B cell (primary cell): ENCODE measurements at places on chromosomes 3 and 15.

- no peak overlapping the region for H3K4me3 ChIP-seq
- H3K27ac ChIP-seq = no peak overlapping the region
- H3K27me3 ChIP-seq = peaks cover 47% of the 10 kb centered on the region
- DNase-seq = peak; percentile 62
These were observed 534 bp downstream of the FRMD5 start for GRCh38 chr15:44194323-44195150.

DNA sequence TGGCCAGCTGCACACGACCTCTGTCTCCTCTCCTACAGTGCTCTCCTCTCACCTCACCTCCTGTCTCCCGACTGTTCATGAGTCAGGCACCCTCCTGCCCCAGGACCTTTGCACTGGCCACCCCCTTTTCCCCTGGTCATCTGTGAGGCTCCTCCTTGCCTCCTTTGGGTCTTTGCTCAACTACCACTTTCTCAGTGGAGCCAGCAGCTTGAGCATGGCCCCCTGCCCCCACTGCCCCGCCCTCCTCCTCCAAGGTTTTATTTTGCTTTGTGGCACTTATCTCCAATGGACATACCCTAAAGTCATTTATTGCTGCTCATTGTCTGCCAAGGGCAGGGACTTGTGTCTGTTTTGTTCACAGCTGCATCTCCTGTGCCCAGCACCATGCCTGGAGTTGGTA lies 64.3 kb downstream of the MGLL start:
- H3K4me3 ChIP-seq = no peak overlapping the region
- H3K27ac ChIP-seq = no peak overlapping the region
- no peaks in the 10 kb centered on the region for H3K36me3 ChIP-seq
- H3K27me3 ChIP-seq = no peaks in the 10 kb centered on the region

GRCh38 chr3:114418724-114419543 lies 125.1 kb downstream of the TIGIT start:
- peaks cover 6% of the 10 kb centered on the region for H3K4me1 ChIP-seq
- H3K27ac ChIP-seq = no peak overlapping the region

DNA sequence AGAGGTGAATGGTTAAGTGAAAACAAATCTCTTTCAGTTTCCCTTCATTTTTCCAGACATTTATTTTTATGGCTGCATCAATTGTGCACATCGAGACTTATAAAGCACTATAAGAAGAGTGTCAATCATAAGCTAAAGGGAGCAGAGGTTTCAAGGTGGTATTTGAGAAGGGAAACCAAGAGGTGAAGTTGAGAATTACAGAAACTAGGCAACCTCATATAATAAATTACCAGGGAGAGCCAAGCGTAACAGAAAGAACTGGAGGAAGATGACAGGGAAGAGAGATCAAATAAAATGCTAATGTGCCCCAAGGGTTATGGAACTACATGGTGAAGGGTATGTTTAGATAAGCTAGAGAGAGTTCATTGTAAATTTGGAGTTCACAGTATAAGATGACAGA lies 6.3 kb upstream of the CCDC54 start:
- H3K27me3 ChIP-seq = peaks cover 4% of the 10 kb centered on the region
- no peak for DNase-seq
- H3K36me3 ChIP-seq = no peaks in the 10 kb centered on the region

- no peaks in the 10 kb centered on the region for H3K27me3 ChIP-seq
- no peak for DNase-seq
- H3K4me1 ChIP-seq = no peaks in the 10 kb centered on the region
- H3K36me3 ChIP-seq = no peaks in the 10 kb centered on the region
These were observed 143.8 kb upstream of the ABHD17C start for GRCh38 chr15:80551348-80551747.

DNA sequence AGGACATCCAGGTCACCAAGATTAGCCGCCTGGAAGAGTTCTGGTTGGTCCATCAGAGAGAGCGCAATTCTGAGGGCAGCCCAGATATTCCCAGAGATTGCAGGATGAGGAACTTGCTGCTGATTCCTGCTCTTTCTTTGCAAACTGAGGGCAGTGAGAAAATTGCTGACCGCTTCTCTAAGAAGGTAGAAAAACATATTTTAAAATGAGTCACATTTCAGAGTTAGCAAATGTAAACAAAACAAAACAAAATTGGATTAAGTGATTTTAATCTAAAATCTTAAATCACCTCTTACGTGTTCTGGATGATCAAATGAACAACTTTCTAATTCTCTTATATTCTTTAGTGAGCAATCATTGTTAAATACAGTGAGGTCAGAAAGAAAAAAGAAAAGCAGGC lies 149.0 kb downstream of the USP13 start:
- no peaks in the 10 kb centered on the region for H3K36me3 ChIP-seq
- no peaks in the 10 kb centered on the region for H3K27me3 ChIP-seq
- no peak for DNase-seq
- no peaks in the 10 kb centered on the region for H3K4me1 ChIP-seq
- no peak overlapping the region for H3K4me3 ChIP-seq
- H3K27ac ChIP-seq = no peak overlapping the region

DNA sequence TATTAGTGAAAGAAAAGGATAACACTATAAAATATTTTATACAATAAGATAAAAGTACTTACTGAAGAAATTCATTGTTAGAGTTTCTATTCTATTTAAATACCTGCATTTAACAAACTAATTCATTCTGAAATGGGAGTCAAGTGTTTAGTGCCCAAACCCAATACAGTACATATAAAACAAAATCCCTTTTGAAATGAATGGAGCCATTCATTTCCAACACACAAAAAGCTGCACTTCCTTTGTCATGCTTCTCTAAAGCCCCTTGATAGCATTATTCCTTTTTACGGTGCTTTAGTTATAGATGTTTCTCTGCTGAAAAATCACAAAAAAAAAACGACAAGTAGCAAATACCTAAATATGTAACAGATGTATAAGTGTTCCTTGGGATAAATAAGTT lies 596.3 kb downstream of the ZIC1 start:
- H3K27ac ChIP-seq = no peak overlapping the region
- H3K4me1 ChIP-seq = no peaks in the 10 kb centered on the region
- H3K4me3 ChIP-seq = no peak overlapping the region
- DNase-seq = no peak
- no peaks in the 10 kb centered on the region for H3K27me3 ChIP-seq
- no peaks in the 10 kb centered on the region for H3K36me3 ChIP-seq

DNA sequence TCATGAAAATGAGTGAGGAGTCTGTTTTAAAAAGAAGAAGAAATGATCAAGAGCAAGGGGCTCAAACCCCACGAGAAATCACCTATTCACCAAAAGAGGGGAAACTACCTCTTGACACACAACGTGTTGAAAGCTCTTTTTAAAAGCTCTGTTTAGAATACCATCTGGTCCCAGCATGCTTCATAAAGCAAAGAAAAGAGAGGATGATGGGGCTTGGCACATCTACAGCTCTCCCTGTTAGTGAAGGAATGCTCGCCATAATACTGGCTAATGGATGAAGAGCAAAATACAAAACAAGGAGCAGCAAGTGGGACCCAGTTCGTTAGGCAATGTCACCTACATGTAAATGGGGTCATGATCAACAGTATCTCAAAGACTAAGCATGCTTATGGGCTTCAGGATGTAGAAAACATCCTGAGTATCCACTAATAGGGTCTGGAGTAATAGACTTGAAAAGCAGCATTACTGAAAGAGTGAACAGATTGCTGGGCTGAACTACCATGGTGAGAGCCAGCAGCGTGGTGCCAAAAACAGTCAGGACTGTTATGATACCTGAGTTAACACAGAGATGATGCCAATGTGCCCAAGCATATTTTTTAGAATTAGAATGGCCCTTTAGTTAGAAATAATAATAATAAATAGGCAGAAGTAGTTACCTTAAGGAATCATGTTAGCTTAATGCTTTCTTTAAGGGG lies 159.7 kb upstream of the POU1F1 start:
- H3K4me1 ChIP-seq = no peaks in the 10 kb centered on the region
- no peak overlapping the region for H3K4me3 ChIP-seq
- no peak for DNase-seq
- no peaks in the 10 kb centered on the region for H3K27me3 ChIP-seq

- DNase-seq = no peak
- H3K27me3 ChIP-seq = no peaks in the 10 kb centered on the region
- H3K4me3 ChIP-seq = no peak overlapping the region
- no peaks in the 10 kb centered on the region for H3K36me3 ChIP-seq
These were observed 189.3 kb downstream of the ADAMTS17 start for GRCh38 chr15:100152463-100152862.

DNA sequence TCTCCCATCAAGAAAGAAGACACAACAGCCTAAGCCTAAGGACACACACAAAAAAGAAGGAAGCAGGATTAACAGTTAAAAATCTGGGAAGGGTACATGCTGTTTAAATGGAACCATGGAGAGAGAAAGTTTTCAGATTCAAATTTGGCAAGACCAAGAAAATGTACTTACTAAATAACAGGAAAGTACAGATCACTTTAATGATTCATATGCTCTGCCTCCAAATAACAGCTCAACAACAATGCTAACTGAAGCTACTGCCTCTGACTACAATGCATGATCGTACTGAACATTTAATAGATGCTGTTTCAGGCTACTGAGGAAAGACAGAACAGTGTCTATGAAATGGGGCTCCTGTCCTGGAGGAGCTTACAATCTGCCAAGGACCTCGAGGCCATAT lies 8.4 kb upstream of the NMB start:
- H3K27ac ChIP-seq = no peak overlapping the region
- H3K36me3 ChIP-seq = no peaks in the 10 kb centered on the region
- no peak overlapping the region for H3K4me3 ChIP-seq
- no peak for DNase-seq
- no peaks in the 10 kb centered on the region for H3K4me1 ChIP-seq

- H3K4me1 ChIP-seq = peaks cover 14% of the 10 kb centered on the region
- H3K27me3 ChIP-seq = no peaks in the 10 kb centered on the region
- no peak overlapping the region for H3K27ac ChIP-seq
- DNase-seq = no peak
- no peak overlapping the region for H3K4me3 ChIP-seq
These were observed 88.8 kb upstream of the TBL1XR1 start for GRCh38 chr3:177286034-177286433.

DNA sequence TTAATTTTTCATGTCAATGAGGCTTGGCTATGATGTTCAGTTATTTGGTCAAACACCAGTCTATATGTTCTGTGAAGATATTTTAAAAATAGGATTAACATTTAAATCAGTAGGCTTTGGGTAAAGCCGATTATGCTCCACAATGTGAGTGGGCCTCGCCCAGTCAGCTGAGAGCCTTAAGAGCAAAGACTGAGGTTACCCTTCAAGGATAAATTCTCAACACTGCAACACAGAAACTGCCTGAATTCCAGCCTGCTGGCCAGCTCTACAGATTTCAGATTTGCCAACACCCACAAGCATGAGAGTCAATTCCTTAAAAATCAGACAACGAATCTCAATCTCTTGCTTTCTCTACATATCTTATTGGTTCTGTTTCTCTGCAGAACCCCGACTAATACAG lies 188.3 kb downstream of the PLCH1 start:
- no peaks in the 10 kb centered on the region for H3K27me3 ChIP-seq
- H3K4me3 ChIP-seq = no peak overlapping the region
- H3K36me3 ChIP-seq = no peaks in the 10 kb centered on the region
- DNase-seq = no peak

- no peak for DNase-seq
- no peaks in the 10 kb centered on the region for H3K27me3 ChIP-seq
- peaks cover 40% of the 10 kb centered on the region for H3K4me1 ChIP-seq
- H3K27ac ChIP-seq = no peak overlapping the region
These were observed 166.6 kb downstream of the XXYLT1 start for GRCh38 chr3:195104340-195104739.

GRCh38 chr3:189799366-189799765 lies 168.2 kb downstream of the TP63 start:
- no peak overlapping the region for H3K27ac ChIP-seq
- no peaks in the 10 kb centered on the region for H3K36me3 ChIP-seq
- no peaks in the 10 kb centered on the region for H3K4me1 ChIP-seq
- DNase-seq = no peak

DNA sequence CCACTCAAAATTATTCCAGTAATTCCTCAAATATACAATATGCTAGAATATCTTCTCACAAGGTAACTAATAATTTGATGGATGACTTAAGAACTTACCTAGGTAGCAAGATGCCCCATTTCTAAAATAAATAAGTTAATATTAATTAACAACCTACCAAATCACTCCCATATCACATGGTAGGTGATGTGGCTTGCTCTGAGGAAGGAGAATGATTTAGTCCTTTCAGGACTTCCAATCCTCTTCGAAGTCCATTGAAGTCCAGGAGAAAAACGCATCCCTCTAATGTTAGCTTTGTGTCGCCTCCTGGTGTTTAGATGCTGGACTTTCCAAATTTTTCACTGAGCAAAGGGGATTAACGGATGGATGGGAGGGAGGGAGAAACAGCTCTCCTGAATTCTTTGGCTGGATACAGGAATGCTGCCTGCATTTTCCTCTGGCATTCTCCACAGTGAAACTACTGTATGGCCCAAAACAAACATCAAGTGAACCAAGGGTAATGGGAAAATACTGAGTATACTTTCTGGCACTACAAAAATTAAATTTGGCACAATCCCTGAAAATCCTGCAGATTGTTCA lies 58.6 kb downstream of the PRICKLE2 start:
- H3K27me3 ChIP-seq = no peaks in the 10 kb centered on the region
- H3K36me3 ChIP-seq = no peaks in the 10 kb centered on the region
- no peak for DNase-seq
- H3K27ac ChIP-seq = no peak overlapping the region

GRCh38 chr3:135989242-135989641 lies 23.7 kb downstream of the PPP2R3A start:
- no peaks in the 10 kb centered on the region for H3K36me3 ChIP-seq
- no peaks in the 10 kb centered on the region for H3K4me1 ChIP-seq
- no peak for DNase-seq
- no peaks in the 10 kb centered on the region for H3K27me3 ChIP-seq

GRCh38 chr15:71080166-71080565 lies 35.1 kb upstream of the THSD4 start:
- DNase-seq = no peak
- H3K4me1 ChIP-seq = no peaks in the 10 kb centered on the region
- H3K27me3 ChIP-seq = no peaks in the 10 kb centered on the region

DNA sequence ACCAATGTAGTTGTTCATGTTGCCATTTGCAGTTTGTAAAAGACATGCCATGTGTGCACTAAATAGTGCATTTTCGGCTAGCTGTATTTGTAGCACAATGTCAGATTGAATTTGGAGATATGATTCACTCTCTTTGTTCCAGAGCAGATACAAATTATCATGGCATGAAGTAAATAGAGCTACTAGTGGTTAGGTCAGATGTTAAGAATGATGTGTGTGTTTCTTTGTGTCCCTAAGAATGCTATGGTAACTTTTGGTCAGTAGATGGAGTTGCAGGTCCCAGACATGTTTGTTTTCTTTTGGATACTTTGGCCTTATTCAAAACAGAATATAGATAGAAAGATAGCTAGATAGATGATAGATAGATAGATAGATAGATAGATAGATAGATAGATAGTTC lies 595.8 kb downstream of the NLGN1 start:
- no peaks in the 10 kb centered on the region for H3K36me3 ChIP-seq
- no peak overlapping the region for H3K4me3 ChIP-seq
- no peak overlapping the region for H3K27ac ChIP-seq
- no peaks in the 10 kb centered on the region for H3K27me3 ChIP-seq
- H3K4me1 ChIP-seq = no peaks in the 10 kb centered on the region

GRCh38 chr3:87358066-87358465 lies 81.7 kb upstream of the POU1F1 start:
- H3K27me3 ChIP-seq = no peaks in the 10 kb centered on the region
- DNase-seq = no peak
- no peak overlapping the region for H3K4me3 ChIP-seq
- H3K27ac ChIP-seq = no peak overlapping the region
- no peaks in the 10 kb centered on the region for H3K36me3 ChIP-seq

GRCh38 chr3:169494982-169495381 lies 168.5 kb downstream of the MECOM start:
- no peak overlapping the region for H3K4me3 ChIP-seq
- no peak overlapping the region for H3K27ac ChIP-seq
- H3K36me3 ChIP-seq = no peaks in the 10 kb centered on the region
